ENCODE measurements at places on chromosomes 4 and X.
A peak's percentile ranks its signal among the peaks of the same experiment; 100 is the strongest.

DNA sequence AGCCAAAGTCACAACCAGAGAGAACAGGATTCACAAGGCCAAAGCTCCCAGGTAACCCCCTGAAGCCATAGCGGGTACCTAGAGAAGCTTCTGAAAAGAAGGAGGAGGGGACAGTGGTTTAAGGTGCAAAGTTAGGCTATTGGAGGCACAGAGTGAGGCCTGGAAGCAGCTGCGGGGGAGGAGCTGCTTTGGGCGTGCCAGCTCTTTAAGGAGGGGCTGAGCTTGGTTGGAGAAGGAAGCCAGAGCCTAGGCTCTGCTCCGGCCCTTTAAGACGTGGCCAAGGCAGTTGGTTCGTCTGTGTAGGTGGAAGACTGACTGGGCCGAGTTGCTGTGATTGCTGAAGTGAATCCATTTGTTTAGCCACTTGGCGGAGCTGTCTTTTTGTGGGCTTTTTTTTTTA, 1.5 kb downstream of the KLF8 start:
- DNase-seq: no peak

GRCh38 chr4:6092131-6092530, 73.9 kb upstream of the C4orf50 start:
- DNase-seq: peak; percentile 51

DNA sequence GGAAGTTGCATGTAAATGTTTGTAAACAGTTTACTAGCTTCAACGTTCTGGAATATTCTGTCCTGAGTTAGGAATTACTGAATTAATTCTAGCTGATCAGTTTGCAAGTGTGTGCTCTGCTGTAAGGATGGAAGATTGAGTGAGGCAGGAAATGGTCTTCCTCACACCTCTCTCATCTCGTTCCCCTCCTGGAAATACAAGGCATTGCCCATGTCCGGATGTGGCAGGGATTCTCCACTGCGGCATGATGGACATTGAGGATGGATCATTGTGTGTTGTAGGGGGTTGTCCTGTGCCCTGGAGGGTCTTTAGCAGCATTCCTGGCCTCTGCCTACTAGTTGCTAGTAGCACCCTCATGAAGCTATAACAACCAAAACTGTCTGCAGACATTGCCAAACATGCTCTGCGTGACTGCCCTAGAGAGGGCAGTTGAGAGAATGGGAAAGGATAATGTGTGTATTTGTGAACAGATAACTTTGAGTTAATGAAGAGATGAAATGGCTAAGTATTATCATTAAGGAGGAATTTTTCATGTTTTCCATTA, 12.6 kb downstream of the CA5B start:
- no peak for DNase-seq

GRCh38 chr4:38149997-38150671, 189.9 kb downstream of the PTTG2 start:
- DNase-seq: no peak

DNA sequence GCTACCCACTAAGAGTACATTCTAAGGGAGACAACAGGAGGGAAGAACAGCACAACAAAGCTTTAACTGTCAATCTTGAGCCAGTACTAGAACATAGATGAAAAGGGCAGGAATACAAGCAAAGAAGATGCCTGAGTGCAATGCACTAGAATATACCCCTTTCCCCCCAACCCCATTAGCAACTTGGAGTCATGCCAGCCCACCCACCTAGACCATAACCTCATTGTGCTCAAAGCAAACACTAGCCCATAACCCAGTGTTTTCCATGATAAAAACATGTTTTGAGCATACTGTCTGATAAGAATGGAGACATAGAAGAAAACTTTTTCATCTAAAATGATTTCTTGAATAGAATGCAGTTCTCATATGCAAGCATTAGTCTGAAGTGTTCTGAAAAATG, 183.2 kb downstream of the RAP1GDS1 start:
- no peak for DNase-seq

DNA sequence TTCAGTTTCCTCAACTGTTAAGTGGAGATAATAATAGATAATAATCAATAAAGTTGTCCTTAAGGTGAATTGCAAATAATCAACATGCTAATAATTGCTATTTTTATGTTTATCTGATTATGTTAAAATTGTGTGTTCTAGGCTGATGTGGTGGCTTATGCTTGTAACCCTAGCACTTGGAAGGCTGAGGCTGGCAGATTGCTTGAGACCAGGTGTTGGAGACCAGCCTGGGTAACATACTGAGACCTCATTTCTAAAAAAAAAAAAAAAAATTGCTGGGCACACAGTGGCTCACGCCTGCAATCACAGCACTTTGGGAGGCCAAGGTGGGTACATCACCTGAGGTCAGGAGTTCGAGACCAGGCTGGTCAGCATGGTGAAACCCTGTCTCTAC, 175.2 kb downstream of the GC start:
- no peak for DNase-seq

DNA sequence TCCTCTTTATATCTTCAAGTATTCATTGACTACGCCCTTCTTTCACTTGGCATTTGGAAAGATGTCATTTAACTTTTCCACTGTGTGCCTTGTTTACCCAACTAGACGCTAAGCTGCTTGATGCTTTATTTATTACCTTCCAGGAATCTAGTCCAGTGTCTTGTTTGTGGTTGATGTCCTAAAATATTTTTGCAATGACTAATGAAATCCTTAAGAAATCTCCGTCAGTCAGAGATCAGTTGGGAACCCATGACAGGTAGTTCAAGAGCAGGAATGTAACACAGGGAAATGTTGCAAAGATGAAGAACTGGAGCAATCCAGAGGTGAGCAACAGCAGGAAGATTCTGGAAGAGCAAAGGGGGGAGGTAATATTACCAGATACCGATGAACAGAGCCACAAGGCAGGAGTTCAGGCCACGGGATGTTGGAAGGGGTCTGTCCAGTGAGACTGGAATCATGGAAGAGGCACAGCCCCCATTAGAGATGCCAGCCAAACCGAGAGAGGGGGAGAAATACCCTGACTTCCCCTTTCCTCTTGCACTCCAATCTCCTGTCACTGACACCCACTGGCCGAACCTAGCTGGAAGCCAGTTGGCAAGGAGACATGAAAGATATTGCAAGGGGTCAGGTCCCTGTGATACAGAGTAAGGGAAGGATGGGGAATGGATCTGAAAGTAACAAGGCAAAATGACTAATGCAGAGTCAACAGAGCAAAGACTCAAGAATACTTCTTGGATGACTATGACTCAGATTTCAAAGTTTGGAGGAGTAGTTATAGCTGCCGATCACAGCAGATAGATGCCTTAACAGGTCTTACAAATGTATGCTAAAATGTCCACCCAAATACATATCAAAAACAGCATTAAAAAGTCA, 62.7 kb upstream of the PHKA2 start:
- DNase-seq: no peak

GRCh38 chr4:8185930-8186329, 13.2 kb upstream of the SH3TC1 start:
- no peak for DNase-seq

- no peak for DNase-seq
Measured at GRCh38 chr4:92305878-92306520, 2.2 kb downstream of the GRID2 start.

DNA sequence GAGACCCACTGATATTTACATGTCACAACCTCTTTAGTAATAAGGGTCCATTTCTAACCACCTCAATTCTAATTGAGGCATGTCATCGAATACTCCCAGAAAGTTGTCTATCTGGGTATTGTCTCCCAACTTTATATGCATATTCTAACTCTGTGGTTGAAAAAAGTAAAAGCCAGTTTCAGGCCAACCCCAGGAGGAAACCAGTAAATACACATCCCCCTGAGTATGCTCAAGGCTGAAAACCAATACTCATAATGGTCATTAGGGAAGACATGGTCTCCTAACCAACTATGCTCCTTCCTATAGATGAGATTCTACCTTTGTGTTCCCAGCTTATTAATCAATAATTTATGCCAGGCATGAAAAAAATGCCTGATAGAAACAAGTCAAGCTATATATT, 96.6 kb downstream of the SH3KBP1 start:
- DNase-seq: no peak

DNA sequence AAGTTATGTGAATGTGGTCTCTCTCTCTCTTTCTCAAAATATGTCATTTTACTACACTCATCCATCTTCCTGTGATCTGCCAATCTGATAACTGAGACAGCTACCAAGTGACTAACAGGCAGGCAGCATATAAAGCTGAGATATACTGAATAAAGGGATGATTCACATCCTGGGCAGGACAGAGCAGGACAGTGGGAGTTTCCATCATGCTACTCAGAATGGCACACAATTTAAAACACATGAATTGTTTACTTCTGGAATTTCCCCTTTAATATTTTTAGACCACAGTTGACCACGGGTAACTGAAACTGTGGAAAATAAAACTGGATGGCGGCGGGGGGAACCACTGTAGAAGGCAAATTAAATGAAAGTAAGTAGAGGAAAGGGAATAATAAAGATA, 58.6 kb upstream of the DCTD start:
- no peak for DNase-seq

GRCh38 chr4:168257768-168258167, 60.8 kb downstream of the DDX60 start:
- no peak for DNase-seq

DNA sequence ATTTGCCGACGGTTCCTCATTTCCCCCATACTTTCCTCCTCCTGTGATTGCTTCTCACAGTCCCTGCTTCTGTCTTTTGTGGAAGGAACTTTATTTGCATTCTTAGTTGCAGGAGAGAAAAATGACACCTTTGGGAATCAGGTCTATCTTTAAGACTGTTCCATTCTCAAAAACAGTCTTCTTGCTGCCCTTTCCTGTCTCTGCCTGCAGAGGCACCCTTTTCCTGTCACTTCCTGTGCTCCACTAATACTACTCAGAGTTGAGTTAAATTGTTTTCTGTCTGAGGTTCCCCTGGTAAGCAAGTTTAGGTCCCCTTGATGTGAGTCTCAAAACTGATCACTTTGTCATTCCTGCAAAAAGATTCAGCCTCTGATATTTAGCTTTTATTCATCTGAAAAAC, 208.8 kb upstream of the CLNK start:
- peak; percentile 20 for DNase-seq

GRCh38 chrX:24760363-24761000, 66.8 kb downstream of the POLA1 start:
- peak; percentile 28 for DNase-seq

DNA sequence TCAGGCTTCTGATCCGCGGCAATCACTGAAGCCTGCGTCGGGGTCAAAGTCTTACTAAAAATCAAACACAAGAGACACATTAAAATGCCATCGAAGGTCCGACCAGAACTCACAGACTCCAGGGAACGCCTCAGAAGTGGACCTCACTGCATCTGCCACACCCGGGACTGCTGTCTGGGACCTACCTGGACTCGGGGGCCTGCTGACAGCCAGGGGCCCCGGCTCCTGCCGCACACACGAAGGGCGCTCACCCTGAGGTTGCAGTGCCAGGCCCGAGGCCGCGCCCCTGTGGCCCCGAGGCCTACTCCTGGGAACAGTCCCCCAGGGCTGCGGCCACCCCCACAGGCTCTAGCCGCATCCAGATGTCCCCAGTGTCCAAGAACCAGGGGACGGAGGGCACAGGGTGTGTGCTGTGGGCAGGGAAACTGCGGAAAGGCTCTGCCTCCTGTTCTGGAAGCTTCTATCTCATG, 7.4 kb downstream of the CTBP1 start:
- no peak for DNase-seq

DNA sequence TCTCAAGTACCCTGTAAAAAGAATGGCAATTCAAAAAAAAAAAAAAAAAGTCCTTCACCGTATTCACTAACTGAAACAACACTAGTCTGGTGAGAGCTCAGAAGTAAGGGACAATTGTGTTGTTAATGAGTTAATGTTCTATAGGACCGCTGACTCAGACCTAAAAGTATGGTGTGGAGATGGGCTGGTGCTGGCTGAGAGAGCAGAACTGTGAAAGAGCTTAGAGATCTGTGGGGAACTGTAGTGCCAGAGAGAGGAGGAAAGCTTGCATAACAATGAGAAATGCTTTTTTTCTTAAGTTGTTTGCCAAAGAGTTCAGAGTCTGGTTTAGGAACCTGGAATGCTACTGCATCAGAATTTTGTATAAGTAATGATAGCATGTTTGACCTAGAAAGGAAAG, 65.1 kb downstream of the LHFPL1 start:
- no peak for DNase-seq

- DNase-seq: no peak
Measured at GRCh38 chr4:5636766-5637670, 71.3 kb downstream of the EVC2 start.

- no peak for DNase-seq
Measured at GRCh38 chrX:49991758-49992157, 69.4 kb downstream of the CLCN5 start.

DNA sequence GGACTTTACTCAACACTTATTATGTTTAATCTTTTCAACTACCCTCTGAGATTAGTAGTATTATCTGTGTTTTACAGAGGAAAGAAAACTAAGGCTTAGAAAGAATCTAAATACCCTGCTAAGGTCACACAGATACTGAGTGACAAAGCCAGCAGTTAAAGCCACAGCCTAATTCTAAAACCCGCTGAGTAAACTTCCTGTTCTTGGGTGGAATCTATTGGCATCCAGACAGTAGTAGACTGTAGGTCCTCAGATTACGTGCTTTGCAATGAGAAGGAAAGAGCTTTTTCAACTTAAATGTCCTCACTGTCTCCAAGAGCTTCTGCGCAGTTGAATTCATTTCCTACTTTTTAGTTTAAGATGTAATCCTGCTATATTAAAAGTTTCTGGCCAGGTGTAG, 126.0 kb downstream of the TENM3 start:
- DNase-seq: no peak

DNA sequence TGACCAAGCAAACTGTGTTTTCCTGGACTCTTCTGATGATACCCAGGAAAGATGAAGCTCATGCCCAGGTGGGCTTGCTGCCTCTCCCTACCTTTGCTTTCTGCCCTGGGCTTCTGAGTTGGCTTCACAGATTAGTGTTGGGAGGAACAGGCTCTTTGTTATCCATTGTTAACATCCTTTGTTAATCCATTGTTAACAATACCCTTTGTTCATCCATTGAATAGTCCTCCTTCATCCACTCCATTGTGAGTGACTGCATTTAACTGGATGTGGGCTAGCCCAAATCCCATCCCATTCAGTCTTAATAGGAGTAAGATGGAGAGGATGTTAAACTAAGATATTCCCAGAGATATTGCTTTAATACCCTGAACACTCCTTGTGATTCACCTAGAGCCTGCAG, 199.0 kb upstream of the LNX1 start:
- no peak for DNase-seq

GRCh38 chr4:53132132-53132891, 233.5 kb downstream of the SCFD2 start:
- no peak for DNase-seq

- no peak for DNase-seq
Measured at GRCh38 chrX:122910697-122911096, 273.4 kb upstream of the GRIA3 start.

DNA sequence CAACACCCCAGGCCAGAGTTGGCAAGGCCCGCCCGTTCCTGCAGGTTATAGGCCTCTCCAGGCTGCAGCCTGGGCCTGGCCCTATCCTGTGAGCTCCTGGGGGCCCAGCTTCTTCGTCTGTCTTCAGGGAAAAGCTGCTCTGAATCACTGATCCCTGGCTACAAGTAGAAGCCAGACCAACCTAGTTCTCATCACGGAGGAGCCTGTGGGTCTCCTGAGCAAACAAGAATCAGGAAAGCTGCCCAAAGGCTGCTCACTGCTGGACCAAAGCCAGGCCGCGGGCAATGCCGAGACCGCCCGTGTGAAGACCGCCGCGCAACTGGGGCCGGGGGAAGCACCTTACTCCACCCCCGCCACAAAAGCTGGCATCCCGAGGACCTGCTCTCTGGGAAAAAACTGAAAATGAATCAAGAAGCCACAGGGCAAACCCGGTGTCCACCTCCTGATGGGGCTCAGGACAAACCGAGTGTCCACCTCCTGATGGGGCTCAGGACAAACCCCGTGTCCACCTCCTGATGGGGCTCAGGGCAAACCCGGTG, 12.8 kb downstream of the CTBP1 start:
- DNase-seq: no peak

Measured in Jurkat, Clone E6-1 (cell line).